ENCODE measurements at places on chromosomes 13 and 19.

DNA sequence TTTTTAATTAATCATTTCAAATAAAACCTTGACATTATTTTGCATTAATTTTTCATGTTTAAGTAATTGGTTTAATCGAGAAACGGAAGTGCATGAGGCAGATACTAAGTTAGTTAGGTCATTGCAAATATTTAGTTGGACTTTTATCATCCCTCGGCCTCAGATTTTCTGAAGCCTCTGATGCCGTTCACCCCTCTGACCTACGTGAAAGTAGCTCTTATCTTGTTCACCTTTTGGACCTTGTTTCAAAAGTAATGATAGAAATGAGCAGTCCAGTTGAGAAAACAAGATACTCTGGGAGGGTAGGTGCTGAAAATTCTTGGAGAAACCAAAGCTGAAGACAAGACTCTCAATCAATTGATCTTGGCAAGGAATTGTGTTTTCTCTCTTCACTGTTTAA, 23.0 kb downstream of the LAIR2 start:
- DNase-seq, result no peak

DNA sequence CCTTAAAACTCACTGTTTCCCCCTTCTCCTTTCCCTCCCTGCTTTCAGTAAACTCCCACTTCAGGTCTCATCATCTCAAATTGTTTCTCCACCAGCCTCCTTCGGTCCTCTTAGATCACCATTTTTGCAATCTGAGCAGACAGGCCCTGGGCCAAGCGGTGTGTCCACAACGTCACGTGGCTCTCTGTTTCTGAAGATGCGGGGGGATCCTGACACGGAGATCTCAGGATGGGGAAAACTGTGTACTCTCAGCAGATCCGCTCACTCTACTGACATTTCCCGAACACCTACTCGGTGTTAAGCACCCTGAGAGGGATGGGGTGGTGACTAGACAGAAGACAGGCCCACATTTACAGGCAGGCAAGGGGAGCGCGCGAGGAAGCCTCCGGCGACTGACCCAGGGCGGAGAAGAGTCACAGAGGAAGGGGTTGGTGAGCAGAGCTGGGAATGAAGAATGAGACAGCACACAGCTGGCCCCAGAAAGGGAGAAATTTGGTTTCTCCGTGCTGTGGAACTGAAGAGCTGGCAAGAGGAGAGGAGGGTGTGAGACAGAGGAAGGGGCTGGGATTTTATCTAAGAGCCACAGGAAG, 38.8 kb downstream of the SERP2 start:
- DNase-seq, result no peak

DNA sequence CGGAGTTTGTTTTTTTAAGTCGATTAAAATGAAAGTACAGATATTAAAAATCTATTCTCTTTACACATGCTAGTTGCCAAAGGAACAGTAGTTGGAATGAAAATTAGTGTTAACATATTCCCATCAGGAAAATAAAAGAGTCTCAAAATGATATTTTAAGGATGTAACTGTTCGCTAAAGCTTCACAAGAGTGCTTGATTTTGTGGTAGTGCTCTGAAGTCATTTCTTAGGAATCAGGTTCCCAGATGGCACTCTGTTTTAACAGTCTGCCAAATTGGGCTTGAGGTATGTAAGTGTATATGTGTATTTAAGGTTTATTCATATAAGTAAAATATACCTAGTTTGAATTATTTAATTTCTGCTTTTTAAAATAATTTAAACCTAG, 128.8 kb downstream of the LMO7 start:
- no peak for DNase-seq

GRCh38 chr19:13226983-13227382, 76.8 kb downstream of the IER2 start:
- DNase-seq, result no peak

DNA sequence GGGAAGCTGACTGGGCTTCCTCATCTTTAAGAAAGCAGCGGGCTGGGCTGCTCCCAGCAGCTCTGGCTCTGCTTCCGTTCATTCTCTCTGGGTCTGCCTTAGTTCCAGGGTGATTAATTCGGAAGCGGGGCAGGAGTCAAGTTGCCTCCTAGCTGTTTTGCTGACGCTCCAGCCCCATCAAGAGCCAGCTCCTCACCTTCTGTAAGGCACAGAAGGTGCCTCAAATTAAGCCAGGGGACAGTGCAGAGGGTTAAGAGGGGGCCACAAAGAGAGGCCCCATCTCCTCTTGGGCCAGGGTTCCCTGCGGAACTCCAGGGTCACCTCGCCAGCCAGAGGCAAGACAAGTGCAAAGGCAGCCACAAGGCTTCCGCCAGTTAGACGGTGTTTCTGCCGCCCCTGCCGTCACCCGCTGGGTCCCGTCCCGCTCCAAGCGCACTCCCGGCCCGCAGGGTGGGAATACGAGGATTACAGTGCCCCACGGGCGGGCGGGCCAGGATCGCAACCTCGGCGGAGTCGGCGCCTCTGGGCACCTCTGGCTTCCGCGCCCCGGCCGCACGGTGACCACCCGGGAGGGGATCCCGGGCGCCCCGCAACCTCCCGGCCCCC, 508 bp downstream of the SLC15A1 start:
- no peak for DNase-seq

All from activated CD4-positive, alpha-beta T cell treated with anti-CD3 and anti-CD28 coated beads, Interleukin-2, amount 50 U/mL, for 48 hours (primary cell).